ENCODE measurements at places on chromosomes 6 and 20.

GRCh38 chr6:40466986-40467539 is 120.1 kb downstream of the LRFN2 start:
- no peak for DNase-seq

- no peak for DNase-seq
Observed at GRCh38 chr6:43267619-43268354, 24.5 kb downstream of the TTBK1 start.

DNA sequence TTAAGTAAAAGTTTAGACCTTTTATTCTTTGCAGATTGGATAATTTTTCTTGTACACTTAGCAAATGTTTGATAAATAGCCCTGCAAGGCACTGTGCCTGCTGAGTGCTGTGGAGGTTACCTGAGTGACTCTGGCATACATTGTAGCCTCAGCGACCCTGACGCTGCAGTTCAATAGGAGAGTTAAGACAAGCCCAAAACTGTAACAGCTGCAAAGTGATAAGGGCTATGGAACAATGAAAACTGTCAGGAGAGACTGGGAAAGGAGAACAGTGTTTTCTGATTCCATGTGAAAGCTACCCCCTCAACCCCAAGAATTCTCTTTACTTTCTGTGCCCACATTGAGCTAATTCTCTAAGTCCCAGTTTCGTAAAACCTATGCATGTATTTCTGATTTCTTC is 22.2 kb downstream of the HIVEP1 start:
- DNase-seq, result no peak

GRCh38 chr6:138162111-138162954 is 594 bp downstream of the ARFGEF3 start:
- DNase-seq, result no peak

GRCh38 chr6:20814494-20814893 is 280.2 kb downstream of the CDKAL1 start:
- DNase-seq, result no peak

DNA sequence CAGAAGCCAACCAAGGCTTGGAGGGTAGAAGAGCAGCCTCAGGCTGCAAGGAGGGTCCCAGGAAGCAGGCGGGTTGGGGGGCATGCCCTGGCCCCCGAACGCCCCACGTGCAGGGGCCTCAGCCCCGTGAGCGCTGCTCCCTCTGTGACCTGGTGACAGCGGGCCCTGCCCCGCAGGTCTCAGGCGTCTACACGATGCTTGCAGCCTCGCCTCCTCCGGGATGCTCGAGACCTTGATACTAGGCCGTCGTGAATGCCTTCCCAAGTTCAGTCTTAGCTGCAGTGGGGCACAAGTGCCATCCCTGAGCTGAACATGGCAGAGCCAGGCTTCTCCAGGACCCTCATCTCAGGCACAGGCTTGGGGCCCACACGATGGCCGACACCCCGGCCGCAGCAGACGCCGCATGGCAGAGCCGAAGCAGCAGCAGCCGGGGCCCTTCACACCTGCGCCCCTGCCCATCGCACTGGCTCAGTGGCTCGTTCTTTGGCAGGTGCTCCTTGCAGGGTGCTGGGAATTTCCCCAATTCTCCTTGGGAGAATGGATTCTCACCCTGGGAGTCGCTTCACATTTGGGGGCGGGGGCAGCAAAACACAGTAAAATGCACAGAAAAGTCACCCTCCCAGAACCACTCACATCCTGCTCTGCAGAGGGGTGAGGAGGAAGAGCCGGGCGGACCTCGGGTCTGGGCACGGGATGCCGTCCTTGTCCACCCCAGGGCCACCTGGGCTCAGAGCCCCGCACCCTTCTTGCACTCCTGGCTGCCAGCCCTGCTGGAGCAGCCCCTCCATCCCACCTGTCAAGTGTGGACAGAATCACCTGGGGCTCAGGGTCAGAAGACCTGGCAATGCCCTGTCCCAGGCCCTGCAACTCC is 161.8 kb downstream of the DLL1 start:
- no peak for DNase-seq

DNA sequence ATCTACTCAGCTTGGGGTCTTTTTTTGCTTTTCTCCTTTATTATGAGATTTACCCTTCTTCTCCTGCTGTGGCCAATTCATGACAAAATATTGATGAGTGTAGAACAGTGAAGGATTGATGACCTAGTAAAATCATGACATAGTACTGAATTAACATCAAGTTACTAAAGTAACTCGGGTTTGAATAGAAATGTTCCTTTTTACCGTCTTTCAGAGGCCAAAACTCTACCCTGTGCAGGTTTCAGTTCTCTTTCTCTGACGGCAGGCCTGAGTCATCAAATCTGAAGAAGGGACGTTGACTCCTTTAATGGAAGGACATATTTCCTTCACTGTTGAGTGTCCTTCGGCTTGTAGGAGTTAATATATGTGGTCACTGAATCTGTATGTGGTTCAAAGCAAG is 80.7 kb downstream of the RREB1 start:
- no peak for DNase-seq

DNA sequence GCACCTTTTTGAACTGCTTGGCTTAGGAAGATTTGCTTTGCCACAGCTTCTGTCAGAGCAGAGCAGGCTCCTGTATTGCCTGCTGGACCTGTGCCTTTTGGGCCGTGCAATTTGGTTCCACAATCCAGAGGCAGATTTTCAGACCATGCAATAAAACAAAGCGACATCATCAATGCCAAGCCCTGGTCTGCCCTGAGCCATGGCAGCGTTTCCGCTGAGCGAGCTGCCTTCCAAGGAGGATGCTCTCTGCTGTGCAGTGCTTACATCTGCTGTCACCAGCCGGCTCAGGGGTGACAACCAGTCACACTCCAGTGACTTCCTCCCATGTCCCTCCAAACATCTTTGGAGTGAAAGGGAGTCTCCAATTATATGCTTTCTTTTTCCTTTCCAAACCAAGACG is 282.2 kb downstream of the CDH26 start:
- no peak for DNase-seq

DNA sequence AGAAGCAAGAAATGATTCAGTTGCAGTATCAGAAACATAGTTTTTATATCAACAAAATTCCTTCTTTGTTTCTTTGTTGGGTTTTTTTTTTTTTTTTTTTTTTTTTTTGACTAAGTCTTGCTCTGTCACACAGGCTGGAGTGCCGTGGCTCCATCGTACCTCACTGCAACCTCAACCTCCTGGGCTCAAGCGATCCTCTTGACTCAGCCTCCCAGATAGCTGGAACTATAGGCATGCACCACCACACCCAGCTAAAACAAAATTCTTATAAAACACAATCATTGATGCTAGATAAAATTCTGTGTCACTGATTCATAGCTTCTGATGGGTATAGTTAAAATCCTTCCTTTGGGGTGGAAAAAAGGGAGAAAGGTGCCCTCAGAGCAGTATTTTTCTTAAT is 110.3 kb upstream of the TNFAIP3 start:
- DNase-seq, result no peak

- no peak for DNase-seq
Observed at GRCh38 chr6:24441599-24441904, 38.8 kb downstream of the MRS2 start.

DNA sequence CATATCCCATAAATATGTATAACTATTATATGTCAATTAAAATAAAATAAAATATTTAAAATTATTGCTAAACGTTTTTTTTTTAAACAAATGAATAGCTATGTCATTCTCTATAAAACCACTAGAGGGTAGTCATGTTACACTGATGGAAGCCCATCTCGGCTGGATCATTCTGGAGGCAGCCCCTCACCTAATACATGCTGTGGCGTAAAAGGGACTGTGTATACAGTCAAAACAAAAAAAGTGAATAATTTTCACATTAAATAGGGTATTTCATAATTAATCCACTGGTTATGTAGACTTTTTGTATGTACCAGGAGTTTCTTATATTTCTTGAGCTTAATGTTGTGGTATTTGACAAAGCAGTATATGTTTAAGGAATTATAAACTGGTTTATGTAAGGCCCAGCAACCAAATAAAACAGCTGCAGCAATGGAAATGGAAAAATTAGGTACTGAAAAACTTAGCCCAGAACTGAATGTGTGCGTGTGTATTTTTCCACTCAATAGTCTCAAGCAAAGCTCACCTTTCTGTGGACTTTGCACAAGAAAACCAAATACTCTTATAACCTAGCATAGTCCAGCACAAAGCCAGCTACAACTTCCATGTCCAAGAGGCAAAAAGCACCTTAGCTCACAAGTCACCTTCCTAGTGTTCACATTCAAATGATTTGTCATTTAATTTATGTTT is 81.7 kb downstream of the COL9A1 start:
- peak; percentile 1 for DNase-seq

DNA sequence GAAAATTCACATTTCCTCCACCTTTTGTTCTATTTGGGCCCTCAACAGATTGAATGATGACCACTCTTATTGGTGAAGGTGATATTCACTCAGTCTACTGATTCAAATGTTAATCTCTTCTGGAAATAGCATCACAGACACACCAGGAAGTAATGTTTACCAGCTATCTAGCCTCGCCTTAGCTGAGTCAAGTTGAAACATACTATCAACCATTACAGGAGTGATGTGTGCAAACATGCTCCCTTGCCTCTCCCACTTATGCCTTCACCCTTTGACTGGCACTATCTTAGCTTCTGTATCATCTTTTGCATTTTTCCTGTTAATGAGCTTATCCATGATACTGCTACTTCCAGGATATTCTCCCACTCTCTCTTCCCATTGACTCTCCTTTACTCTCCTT is 191.9 kb downstream of the CENPW start:
- DNase-seq, result no peak

DNA sequence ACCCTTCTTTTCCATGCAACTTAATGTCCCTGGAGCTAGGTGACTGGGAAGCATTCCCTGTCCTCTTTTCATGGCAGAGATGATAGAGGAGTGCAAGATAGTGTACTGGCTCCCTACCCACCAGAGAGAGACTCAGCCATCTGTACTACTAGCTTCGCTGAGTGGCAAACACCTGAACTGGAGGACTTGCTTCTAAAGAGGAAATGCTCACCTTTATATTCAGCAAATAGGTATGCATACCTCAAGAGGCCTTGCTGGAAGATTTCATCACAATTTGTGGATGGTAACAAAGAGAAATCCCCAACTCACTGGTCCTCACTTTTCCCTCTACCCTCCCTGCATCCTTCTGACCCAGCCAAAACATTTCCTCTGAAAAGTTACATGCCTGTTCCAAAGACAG is 124.1 kb downstream of the FOXA2 start:
- DNase-seq, result no peak

DNA sequence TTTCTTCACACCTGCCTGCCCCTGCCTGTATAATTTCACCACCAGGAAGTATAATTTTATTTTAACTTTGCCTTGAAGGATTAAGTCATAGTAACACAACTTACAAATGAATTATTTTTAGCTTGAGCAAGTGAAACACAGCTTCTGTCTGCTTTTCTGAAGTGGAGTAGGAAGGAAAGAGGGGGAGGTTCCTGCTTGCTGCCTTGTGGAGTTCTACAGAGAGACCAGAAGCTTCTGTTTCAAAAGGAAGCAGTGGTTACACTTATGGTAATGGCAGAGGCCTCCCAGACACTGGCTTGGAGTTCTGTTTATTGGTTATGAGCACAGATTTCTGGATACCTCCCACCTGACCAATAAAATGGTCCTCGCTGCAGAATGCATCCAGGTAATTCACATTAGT is 159.6 kb downstream of the TMEM200A start:
- DNase-seq, result no peak

DNA sequence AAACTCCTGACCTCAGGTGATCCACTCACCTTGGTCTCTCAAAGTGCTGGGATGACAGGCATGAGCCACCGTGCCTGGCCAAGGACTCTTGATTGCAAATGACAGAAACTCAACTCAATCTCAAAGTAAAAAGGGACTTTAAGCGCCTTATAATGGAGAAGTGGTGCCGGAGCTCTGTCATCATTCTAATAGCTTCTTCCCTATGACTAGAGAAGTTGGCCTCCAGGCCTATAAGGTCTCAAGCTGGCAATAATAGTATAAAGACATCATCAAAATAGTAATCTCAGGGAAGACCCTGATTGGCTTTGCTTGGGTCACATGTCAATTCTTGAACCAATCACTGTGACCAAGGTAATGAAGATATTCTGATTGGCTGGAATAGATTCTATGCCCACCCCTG is 8.5 kb upstream of the KIAA1755 start:
- DNase-seq, result no peak

- no peak for DNase-seq
Observed at GRCh38 chr6:53165293-53165692, 16.7 kb upstream of the GCM1 start.

GRCh38 chr6:26021001-26021349 is 58.4 kb downstream of the TRIM38 start:
- peak; percentile 45 for DNase-seq

GRCh38 chr20:41534842-41535241 is 83.3 kb downstream of the CHD6 start:
- no peak for DNase-seq

GRCh38 chr20:719816-720215 is 44.2 kb upstream of the SCRT2 start:
- DNase-seq, result no peak

GRCh38 chr6:11331111-11331510 is 98.6 kb upstream of the NEDD9 start:
- no peak for DNase-seq

- DNase-seq, result no peak
Observed at GRCh38 chr6:37979392-37980221, 160.1 kb downstream of the ZFAND3 start.

DNA sequence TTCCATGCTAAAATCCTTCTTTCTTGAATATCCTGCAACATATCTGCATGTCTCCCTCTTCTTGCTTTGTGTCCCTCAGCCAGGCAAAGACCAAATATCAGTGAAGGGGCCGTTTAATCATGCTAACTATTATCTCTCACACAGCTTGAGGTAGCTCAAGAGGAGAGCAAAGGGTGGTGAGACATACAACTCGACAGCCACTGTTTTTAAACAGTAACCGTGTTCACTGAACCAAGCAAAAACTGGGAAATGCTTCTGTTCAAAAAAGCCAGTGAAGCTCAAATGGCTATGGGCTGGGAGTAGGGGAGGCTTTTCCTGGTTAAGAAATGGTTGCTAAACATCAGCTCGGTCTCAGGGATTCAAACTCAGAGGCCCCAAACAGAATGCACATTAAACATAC is 83.4 kb downstream of the MAP7 start:
- no peak for DNase-seq

DNA sequence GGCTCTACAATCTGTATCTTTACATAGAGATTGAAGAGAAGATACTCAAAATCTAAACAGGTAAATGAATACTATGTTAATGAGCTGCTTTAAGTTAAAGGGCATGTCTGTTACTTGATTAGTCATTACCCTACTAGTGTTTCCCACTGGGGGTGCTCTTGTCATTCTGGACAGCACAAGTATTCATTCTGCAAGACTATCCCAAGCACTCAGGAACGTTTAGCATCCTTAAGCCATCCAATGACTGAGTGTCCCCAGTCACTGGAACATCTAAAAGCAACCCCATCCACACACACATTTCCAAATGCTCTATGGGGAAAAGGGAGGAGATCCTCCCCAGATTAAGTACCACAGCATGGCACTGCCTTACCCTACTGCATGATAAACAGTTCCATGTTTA is 25.7 kb downstream of the EZR start:
- DNase-seq, result no peak

GRCh38 chr6:140059947-140060346 is 685.5 kb upstream of the CITED2 start:
- no peak for DNase-seq

GRCh38 chr6:37056112-37056403 is 50.6 kb downstream of the FGD2 start:
- no peak for DNase-seq

All from activated CD4-positive, alpha-beta T cell treated with anti-CD3 and anti-CD28 coated beads, Interleukin-2, amount 50 U/mL, for 1 hour (primary cell).